ENCODE measurements at places on chromosomes 16 and 17.
A peak's percentile ranks its signal among the peaks of the same experiment; 100 is the strongest.

DNA sequence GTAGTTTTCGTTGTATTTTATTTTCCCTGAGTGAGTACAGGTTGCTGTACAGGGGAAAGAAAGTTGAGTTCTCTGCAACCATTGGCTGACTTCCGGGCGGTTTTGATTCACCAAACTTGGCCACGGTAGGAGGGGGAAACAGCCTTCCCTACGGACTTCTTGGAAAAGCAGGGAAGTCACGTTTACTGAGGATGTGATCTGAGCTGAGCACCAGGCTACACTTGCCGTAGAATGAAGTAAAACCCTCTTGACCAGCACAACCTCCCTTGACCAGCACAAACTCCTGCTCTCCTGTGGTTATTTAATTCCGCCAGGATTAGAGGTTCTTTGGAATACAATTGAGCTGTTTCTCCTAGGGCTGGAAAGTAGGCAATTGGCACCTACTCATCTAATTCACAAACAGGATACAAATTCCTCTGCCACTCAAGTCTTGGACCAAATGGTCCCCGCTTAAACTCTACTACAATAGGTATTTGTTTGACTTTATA lies 242.0 kb upstream of the RBFOX1 start:
- DNase-seq: no peak

- DNase-seq: no peak
These were observed 229.4 kb downstream of the CCDC182 start for GRCh38 chr17:57515662-57516211.

DNA sequence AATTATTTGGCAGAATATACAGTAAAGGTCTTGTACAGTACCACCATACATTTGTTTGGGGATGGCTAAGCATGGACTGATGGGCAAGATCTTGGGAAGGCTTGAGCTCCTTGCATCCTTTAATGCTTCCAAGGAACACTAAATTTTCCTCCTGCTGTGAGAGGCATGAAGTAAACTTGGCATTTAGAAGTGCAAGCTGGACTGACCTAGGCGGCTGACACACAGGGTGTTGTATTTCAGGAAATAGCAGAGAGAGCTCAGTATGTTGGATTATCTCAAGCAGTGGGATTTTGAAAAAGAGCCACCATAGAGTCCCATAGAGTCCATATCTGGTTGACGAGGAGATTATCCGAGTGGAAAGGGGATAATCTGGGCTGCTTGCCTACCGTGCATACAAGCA lies 2137.1 kb downstream of the TP53TG3F start:
- no peak for DNase-seq

DNA sequence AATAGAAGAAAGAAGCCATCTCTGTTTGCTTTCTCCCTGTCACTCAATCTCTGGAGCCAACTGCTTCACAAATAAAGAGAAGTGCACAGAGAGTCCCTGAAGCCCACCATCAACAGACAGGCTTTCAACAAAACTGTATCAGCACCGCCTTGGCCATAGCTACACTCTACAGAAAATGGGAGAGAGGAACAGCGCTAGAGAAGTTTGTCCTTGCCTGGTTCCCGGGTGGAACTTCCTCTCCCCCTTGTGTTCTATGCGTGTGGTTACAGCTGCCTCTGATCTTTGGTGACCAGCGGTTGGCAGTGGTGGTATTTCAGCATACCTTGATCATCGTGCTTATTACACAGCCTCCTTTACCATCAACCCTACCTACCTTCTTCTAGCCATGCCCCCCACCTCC lies 91.4 kb upstream of the CCL2 start:
- no peak for DNase-seq

- no peak for DNase-seq
These were observed at the start of gene SCN4A for GRCh38 chr17:63972796-63973195. Gene SCN4A, minus strand, starts transcription at chr17:63972918. Its CDS starts 77 bp downstream, at chr17:63972841.

GRCh38 chr17:732067-732901 lies at the start of gene TLCD3A:
Gene TLCD3A, plus strand, starts transcription at chr17:732596. Its CDS starts 52 bp downstream, at chr17:732648.
- DNase-seq: peak; percentile 51

DNA sequence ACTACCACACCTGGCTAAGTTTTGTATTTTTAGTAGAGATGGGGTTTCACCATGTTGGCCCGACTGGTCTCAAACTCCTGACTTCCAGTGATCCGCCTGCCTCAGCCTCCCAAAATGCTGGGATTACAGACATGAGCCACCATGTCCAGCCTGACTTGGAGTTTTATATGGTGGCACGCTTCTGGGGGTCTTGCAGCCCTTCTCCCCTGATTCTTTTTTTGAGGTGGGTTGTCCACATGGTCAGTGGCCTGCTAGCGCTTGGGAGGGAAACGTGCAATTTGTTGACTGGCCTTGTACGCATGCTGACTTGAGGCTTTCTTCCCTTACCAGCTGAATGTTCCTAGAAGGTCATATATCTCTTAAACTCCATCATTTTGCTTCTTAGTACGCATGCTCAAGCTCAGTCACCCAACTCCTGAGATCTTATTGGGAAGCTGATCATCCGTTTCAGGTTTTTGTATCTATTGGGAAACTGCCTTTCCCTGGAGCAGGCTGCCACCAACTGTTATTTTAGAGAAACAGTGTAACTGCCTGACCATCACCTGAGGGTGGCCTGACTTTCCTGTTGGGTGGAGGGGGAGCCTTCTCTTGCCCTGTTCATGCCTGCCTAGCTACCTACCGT lies 13.7 kb upstream of the LDHD start:
- no peak for DNase-seq

GRCh38 chr17:81428948-81429774 lies 33.9 kb downstream of the BAHCC1 start:
- no peak for DNase-seq
